ENCODE measurements at places on chromosomes 1 and 21. TPM values are rescaled to one million over a fixed set of nuclear protein-coding genes. Genes with fewer than 3 reads are reported as not detected.

DNA sequence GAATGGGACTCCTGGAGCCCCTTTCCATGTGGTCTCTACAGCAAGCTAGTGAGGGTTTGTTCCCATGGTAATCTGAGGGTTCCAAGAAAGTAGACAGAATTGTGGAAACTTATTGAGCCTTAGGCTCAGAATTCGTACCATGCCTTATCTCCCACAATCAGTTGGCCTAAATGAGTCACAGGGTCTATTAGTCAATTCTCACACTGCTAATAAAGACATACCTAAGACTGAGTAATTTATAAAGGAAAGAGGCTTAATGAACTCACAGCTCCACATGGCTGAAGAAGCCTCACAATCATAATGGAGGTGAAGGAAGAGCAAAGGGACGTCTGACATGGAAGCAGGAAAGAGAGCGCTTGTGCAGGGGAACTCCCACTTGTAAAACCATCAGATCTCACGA, 106.6 kb upstream of the CXADR start:
- DNase-seq, result no peak

- DNase-seq, result no peak
Observed at GRCh38 chr1:44926311-44926781, 60.0 kb downstream of the EIF2B3 start.

DNA sequence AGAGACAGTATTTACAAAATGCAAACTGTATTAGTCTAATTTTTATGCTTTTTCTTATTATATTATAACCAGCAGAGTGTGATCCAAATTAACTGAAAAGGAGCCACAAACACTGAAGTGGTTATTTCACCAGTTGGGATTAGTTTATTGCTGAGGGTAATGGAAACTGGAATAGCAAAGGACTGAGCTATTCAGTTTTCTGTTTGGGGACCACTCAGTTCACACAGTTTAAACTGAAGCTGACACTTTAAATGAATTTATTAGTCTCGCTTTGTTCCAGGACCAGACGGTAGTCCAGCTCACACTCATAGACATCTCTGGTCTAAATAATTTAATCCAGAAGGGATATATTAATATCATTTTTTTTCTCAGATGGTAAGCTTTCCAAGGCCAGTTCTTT, 410.7 kb downstream of the LTN1 start:
- no peak for DNase-seq

SLC19A1 gene
- 41.2 TPM for total RNA-seq

DNA sequence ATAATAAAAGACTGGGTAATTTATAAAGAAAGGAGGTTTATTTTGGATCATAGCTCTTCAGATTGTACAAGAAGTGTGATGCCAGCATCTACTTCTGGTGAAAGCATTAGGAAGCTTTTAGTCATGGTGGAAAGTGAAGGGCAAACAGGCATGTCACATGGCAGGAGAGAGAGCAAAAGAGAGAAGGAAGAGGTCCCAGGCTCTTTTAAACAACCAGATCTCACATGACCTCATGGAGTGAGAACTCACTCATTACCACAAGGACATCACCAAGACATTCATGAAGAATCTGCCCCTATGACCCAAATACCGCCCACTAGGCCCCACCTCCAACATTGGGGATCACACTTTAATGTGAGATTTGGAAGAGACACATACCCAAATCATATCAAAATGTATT, 10.0 kb downstream of the RPTN start:
- DNase-seq, result no peak

DNA sequence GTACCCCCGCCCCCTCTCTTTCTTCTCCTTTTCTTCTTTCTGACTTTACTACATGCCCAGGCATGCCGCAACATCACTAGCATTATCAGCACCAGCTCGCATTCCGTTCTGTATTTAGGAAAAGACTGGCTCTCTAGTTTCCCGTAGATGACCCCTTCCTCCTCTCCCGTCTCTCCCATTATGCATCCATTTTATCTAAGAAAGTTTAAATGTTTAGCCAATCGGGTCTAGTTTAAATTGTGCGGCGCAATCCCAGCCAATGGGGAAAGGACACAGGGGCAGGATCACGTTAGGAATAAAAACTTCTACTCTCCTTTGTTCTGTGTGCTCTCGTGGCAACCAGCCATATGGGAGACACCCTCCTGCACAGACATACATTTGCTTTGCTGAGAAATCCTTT, 2.3 kb upstream of the KRTAP10-7 start:
- DNase-seq, result no peak

GRCh38 chr1:197620714-197621163, 154.5 kb downstream of the DENND1B start:
- DNase-seq, result no peak

LCE3B gene
- total RNA-seq, result not detected

SPAG17 gene
- not detected for total RNA-seq

DNA sequence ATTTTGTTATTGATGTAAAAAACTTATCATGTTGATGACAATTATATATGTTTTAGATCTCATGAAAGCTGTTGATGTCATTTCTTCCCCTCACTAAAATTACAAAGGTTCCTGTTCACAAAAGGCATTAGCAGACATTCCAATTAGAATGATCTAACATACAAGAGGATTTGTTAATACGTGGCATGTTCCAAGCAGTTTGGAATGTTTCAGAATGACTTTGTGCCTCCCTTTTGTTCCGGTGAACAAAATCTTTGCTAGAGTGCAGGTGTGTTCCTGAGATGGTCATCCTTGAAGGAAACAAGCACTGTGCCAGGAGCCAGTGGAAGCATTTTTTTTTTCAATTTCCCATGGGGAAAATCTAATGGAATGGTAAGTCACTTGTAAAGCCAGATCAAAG, 108.0 kb upstream of the KCTD3 start:
- DNase-seq, result no peak

GRCh38 chr21:45283035-45283610, 4.6 kb downstream of the POFUT2 start:
- no peak for DNase-seq

- no peak for DNase-seq
Observed at GRCh38 chr1:78619803-78620579, at the start of gene IFI44L. IFI44L (plus strand) TSS chr1:78620448; CDS start chr1:78627916, 7,468 bp downstream.

KCNJ15 gene
- not detected for total RNA-seq

PSMB4 gene
- total RNA-seq, result 240 TPM

DNA sequence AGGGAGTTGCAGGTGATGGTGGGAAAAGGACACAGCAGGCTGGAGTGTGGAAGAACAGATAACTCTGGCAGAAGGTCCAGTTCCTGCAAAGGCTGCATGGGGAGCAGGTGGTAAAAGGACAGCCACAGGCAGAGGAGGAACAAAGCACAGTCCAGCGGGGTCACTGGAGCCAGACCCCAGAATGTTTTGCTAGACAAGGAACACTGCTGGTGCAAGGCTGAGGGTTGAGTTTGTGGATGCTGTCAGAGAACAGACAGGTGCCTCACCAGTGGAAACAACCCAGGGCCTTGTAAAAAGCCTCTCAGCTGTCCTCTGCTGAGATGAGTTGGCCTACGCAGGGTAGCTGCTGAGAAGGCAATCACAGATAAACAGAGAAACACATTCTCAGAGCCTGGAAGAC, 101.7 kb downstream of the SSBP3 start:
- DNase-seq, result no peak

Measured in OCI-LY7 (cell line).